ENCODE measurements at places on chromosomes 7 and 10.

DNA sequence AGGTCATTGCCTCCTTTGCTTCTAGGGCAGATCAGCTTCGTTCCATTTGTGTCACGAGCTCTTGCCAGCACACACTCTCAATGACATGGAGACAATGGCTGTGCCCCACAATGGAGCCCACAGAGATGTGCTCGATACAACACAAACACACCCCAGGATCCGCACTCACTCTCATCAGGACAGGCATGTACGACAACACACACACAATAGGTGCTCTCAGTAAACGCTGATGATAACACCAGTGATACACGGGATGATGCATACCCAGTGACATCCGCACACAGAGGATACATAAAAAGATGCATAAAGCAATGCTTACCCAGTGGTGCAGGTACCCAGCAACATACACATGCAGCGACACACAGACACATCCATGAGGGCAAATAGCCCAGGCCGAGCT, 61.2 kb upstream of the LBX1 start:
- no peak for DNase-seq

GRCh38 chr10:72068901-72069446, 19.4 kb downstream of the SPOCK2 start:
- DNase-seq: no peak

DNA sequence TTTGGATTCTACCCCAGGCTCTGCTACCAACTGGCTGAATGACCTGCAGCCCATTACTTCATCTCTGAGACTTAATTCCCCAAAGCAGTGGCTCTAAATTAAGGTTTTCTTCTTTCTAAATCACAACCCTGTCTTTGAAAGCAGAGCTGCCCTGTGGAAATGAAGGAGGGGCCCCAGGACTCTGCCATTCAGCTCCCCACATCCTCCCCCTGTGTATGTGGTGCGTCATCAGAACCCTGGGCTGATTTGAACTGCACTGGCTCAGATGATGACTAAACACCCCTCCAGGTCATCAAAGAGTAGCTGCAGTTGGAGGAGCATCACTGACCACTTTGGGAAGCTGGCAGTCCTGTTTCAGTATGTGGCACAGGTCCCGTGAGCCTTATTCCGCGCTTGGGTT, 46.6 kb downstream of the BPGM start:
- no peak for DNase-seq

GRCh38 chr7:49158321-49158720, 234.0 kb downstream of the CDC14C start:
- no peak for DNase-seq

- DNase-seq: no peak
Measured at GRCh38 chr10:71745664-71746250, 26.2 kb upstream of the C10orf105 start.

DNA sequence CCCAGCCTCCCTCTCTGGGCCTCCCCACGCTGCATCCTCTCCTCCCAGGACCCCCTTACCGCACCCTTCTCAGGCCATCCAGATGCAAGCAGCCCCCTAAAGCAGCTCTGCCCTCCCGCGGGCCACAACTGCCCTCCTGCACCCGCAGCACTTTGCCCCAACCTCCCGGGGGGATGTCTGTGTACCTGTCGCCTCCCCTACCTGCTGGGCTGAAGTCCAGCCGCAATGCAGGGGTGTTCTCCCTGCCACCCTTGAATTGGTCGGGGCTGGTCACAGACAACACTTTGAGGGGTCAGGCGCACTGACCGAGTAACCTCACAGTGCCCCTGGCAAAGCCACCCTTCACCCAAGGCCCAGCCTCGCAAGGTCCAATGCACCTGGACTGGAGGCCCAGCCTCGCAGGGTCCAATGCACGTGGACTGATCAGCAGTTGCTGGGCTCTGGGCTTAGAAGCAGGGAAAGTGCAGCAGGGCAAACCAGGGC, 8.3 kb upstream of the CALML5 start:
- DNase-seq: no peak

DNA sequence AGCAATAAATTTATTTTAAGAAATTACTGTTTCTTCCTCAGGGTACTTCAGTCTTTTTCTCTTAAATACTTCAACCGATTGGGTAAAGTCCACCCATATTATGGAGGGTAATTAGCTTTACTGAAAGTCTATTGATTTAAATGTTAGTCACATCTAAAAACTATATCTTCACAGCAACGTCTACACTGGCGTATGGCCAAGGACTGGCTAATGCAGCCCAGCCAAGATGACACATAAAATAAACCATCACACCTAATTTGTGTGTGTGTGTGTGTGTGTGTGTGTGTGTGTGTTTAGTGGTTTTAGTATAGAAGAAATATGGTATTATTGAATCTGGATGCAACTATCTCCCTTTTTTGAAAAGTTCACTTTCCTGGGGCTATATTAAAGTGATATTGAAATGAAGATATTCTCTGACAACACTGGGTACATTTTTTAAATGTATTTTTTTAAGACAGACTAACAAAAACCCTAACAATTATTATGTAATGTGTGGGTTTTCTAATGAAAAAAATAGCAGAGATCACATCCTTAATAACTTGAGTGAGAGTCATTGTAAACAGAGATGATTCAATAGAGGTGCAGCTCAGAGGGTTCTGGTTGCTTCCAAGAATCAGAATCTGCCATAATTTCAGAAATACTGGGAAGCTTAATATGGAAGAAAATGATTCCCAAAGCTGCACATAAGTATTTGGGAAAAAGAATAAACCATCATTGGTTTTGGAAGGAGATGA, 584.2 kb upstream of the MBL2 start:
- no peak for DNase-seq

DNA sequence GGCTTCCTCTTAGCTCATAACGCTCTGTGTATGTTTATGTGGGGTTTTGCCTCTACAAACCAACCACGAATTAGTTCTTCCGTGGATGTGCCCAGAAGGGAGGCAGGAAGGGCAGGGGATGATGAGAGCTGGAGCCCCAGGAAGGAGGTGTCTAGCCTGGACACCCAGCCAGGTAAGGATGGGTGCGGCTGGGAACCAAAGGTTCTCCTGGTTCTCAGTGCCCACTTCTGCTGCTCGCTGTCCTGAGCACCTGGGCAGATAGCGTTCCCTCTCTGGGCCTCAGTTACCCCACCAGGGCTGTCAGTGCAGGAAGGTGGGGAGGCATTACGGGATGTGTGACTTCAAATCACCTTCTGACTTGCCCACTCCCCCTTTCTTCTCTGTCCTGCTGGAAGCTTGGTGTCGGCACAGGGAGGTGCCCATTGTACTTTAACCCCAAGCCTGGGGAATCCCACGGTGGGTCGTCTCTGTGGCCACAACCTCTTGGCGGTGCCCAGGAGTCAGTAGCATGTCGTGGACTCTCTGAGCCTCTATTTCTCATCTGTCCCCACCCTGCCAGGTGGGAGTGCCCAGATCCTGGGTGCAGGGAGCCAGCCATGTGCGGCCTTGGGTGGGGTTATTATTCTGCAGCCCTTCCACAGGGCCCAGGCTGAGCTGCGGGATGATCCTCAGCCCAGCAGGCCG, 18.7 kb upstream of the PCBD1 start:
- DNase-seq: no peak

DNA sequence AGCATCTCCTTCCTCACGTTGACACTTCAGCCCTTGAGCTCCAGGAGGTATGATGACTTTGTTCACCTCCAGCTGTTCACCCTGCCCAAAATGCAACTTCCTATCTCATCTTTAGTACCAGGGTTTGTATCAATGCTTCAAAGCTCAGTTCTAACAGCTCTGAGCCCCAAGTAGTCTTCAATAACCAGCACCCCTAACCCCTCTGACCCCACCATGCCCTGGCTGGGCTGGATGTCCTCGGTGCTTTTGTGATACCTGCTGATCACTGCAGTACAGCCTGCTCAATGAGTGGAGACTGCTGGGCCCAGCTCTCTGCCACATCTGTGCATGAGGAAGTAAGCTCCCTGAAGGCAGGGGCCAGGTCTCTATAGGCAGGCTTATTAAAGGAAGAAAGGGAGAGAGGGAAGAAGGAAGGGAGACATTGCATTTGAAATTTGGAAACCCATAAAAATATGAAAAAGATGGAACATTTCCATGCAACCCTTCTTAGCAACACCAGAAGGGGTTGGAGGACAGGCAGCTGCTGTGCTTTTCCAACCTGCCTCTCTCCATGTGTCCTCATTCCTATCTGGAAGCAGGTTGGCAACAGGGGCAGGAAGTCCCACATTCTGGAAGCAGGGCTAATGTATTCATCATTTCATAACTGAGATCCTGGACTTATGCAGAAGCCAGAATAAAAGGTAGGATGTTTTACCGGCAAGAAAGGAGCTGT, 756.1 kb downstream of the GRID1 start:
- DNase-seq: no peak

GRCh38 chr7:115034515-115034914, 112.6 kb downstream of the MDFIC start:
- DNase-seq: no peak

GRCh38 chr7:37536706-37537105, 88.0 kb upstream of the ELMO1 start:
- DNase-seq: no peak

DNA sequence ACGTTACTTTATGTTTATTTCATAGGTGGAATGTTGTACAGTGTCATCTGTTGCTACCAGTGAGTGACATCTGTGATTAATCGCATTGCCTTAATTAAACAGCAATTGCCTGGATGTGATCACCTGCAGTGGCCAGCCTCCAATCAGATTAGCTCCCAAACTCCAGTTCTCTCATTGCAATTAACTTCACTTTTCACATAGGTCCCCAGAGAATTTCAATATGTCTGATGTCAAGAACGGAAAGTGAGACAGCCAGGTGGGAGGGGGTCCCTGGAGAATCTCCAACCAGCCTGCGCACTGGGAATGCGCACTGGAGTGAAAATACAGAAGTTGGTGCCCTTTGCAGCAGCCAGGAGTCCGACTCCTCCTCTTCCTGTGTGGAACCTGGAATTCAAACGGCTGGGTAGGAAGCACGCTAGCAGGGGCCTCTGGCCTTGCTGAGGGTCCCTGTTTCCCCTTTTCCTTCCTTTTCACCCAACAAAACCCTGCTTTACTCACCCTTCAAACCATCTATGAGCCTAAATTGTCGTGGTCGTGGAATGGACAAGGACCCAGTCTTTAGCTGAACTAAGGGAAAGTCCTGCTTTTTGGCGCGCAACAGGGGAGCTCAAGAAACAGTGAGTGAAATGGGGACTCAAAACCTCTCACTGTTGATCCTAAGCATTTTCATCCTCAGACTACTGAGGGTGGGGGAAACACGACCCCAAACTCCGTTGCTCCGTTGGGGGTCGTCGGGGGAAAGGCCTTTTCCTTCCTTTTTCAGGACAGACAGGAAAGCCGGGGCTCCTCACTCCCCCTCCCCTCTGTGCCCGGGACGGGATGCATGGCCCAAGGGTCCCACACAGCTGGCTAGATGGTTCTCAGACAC, 1355.5 kb upstream of the LRRTM3 start:
- no peak for DNase-seq

DNA sequence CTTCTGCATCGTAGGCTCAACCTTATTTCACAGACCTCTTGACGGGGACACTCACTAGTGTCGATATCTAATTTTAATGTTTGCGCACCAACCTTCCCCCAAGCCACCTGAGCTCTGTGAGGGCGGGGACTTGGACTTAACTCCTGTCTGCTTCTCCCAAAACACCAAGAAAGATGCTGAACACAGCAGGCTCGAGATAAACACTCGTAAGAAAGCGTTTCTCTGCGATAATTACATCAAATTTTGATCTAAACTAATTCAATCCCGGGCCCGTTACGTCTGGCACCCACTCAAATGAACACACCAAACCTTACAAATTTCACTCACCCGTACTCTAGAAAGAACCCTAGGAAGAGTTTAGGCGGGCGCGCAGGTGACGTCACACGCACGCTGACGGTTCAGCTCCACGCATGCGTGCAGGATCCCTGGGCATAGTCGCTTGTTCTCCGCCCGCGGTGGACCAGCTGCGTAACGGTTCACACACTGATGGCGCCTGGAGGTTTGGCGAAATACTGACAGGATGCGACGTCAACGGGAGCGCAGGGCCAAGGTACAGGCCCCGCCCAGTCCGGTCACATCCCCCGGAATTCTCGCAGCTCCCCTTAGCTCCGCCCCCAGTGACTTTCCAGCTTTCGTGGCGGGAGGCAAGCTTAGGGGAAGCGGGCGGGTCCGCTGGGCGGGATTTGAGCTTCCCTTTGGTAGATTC, at the start of gene POT1:
TSS of gene POT1 (minus strand) at position 359 of the 706 bp plus-strand sequence. CDS start 32,652 bp downstream, outside the sequence.
- peak; percentile 98 for DNase-seq

DNA sequence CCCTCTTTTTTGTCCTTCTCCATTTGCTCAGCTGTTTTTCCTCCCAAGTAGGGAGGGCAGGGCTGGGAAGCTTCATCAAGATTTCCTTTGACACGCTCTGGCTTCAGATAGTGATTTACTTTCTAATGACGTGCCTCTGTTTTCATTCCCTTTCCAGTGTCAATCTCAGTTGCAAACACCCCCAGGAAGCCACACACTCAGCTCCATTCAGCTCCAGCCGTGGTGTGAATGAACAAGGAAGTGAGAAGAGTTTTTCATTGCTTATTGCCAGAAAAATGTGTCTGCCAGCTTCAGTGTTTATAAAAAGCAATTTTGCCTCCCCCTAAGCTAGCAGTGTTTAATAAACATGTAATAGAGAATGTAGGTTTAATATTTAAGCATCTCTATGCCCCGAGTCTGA, 108.7 kb upstream of the DPP6 start:
- DNase-seq: no peak

DNA sequence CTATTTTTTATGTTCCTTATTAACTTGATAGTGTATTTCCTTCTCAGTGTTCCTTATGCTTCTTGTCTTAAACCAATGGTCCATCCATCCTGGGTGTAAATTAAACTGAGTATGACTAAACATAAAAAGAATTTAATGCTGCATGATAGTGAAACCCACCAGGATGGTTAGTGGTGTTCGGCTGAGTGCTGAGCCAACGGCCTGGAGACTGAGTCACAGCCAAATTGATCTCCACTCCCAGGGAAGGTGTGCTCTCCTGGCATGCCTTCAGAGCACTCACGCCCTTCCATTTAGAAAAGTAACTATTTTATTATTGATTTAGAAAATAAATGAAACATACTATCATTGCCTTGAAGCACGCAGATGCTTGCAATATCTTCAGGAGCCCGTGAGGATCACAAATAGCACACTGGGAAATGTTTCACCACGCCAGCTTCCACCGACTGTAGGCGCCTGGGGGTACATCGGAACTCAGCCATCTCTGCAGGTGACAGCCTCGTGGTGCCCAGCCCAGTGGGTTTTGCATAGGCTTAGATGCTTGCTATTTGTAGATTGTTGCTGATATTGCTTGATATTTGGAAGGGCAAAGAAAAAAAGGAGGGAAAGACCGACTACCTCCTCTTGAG, 40.0 kb upstream of the LOXL4 start:
- no peak for DNase-seq

DNA sequence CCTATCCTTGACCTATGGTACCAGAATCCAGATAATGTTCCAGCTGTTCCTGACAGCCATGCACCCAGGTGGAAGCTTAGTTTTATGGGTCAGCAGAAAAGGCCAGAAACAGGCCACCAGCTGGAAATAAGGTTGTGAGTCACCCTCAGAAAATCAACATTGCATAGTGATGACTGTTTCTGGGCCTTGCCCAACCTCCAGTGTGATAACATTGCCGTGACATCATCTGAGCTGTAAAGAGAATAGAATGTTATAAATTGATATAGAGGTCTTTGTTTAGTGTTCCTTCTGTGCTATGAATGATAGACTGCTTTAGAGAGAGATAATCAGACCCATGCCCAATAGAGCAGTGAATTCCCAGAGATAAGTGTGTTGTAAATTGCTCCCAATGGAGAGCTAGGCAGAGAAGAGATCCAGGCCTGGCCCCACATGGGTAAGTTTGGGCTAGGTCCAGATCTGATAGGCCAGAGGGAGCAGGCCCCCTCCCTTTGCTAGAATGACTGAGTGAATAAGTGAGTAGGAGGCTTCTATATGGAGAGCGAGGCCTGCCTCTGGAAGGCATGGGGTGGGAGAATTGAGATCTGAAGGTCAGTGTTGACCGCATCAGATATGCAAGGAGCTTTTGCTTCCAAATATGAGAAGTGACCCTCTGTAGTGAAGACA, 14.2 kb upstream of the HPS1 start:
- no peak for DNase-seq
